ENCODE measurements at places on chromosomes 16 and 17. TPM values are rescaled to one million over a fixed set of nuclear protein-coding genes. Genes with fewer than 3 reads are reported as not detected.

- no peaks in the 10 kb centered on the region for H3K36me3 ChIP-seq
- H3K27ac ChIP-seq = no peak overlapping the region
- no peak for DNase-seq
- peaks cover 6% of the 10 kb centered on the region for H3K4me1 ChIP-seq
Observed at GRCh38 chr16:75272097-75272551, 20.7 kb upstream of the BCAR1 start.

DNA sequence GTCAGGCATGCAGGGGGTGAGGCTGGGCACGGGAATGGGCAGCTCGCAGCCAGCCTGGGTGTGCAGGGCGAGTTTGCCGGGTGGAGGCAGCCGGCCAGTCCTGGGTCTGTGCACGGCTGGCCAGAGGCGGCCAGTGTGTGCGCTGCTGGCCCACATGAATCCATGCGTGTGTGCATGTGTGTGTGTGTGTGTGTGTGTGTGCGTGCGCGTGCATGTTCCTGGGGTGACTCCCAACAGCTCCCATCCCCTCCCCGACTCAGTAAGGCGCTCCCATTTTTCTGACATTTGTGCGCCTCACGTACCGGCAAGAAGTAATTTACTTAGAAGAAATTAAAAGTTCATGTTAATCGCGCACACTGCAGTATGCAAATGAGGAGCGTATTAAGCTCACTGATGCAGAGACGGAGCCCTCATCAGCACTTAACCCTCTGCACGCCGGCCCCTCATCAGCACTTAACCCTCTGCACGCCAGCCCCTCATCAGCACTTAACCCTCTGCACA lies 55.4 kb upstream of the ACSF3 start:
- H3K27me3 ChIP-seq = no peaks in the 10 kb centered on the region
- H3K4me3 ChIP-seq = no peak overlapping the region
- H3K4me1 ChIP-seq = no peaks in the 10 kb centered on the region
- H3K36me3 ChIP-seq = no peaks in the 10 kb centered on the region
- no peak for DNase-seq

DNA sequence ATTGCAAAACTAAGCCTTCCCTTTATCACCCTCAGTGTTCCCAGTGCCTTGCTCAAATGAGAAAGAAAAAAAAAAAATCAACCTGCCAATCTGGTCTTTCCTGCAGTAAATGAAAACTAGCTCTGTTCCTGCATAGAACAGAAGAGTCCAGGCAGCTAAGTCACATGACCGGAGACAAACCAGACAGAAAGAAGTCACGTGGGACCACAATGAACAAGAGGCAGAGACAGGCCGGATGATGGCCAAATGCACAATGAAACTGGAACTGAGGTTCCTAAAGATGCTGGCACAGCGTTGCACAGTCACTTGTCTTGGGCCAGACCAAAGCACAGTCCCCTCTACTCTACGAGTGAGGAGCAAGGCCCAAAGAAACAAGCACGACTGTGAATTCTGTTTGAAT lies 172.5 kb downstream of the GRIN2A start:
- no peaks in the 10 kb centered on the region for H3K36me3 ChIP-seq
- H3K27me3 ChIP-seq = no peaks in the 10 kb centered on the region
- H3K4me1 ChIP-seq = no peaks in the 10 kb centered on the region
- no peak overlapping the region for H3K4me3 ChIP-seq
- DNase-seq = no peak

- H3K4me1 ChIP-seq = no peaks in the 10 kb centered on the region
- no peaks in the 10 kb centered on the region for H3K27me3 ChIP-seq
- DNase-seq = no peak
- no peak overlapping the region for H3K27ac ChIP-seq
- no peaks in the 10 kb centered on the region for H3K36me3 ChIP-seq
Observed at GRCh38 chr17:10748531-10749181, 18.8 kb upstream of the TMEM220 start.

DNA sequence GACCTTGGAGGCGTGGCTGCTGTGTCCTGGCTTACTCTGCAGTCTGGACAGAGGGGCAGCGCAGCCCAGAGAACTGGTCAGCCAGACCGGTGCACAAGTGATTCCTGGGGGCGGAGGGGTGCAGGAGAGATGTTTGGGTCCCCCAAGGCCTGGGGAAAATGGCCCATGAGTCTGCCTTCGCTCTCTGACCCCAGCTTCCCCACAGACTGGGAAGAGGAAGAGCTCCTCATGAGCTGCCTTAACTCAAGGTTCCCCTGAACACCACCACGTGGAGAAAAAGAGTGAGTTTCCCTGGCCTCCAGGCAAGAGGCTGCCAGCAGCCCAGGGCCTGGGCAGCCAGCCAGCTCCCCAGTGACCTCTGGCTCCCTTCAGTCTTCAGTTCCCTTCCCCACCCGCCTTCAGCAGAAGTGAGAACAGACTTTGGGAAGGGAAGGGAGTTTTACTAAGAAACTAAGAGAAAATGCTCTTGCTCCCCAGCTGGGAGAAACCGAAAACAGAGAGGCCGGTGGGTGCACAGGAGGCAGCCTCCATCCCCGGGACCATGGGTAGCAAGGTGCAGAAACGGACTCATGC lies 2.0 kb upstream of the C17orf99 start:
- H3K27me3 ChIP-seq = no peaks in the 10 kb centered on the region
- no peaks in the 10 kb centered on the region for H3K36me3 ChIP-seq
- H3K27ac ChIP-seq = peak overlapping the region; percentile 56
- DNase-seq = peak; percentile 86
- H3K4me3 ChIP-seq = no peak overlapping the region
- H3K4me1 ChIP-seq = peaks cover 24% of the 10 kb centered on the region

GRCh38 chr17:44467108-44467507 lies 36.1 kb downstream of the GPATCH8 start:
- H3K27ac ChIP-seq = no peak overlapping the region
- no peaks in the 10 kb centered on the region for H3K36me3 ChIP-seq
- H3K4me1 ChIP-seq = peaks cover 10% of the 10 kb centered on the region
- DNase-seq = no peak
- H3K27me3 ChIP-seq = no peaks in the 10 kb centered on the region

Gene USP22
- total RNA-seq = 79.4 TPM

Gene FBXW10
- total RNA-seq = not detected

Gene IL21R
- 0.62 TPM for total RNA-seq

Gene HOXB9
- total RNA-seq = not detected
